ENCODE measurements at places on chromosomes 5 and 9.

GRCh38 chr9:116163293-116164055 lies 9.9 kb downstream of the PAPPA start:
- peak; percentile 48 for DNase-seq

DNA sequence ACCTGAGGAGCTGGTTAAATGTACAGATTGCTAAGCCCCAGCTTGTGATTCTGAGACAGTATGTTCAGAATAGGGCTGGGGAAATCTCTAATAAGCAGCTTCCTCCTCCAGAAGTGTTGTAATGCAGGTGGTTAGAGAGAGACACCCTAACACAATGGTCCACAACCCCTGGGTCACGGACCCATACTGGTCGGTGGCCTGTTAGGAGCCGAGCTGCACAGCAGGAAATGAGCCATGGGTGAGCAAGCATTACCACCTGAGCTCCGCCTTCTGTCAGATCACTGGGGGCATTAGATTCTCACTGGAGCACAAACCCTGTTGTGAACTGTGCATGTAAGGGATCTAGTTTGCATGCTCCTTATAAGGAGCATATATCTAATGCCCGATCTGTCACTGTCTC lies 61.8 kb downstream of the SLC36A1 start:
- no peak for DNase-seq

DNA sequence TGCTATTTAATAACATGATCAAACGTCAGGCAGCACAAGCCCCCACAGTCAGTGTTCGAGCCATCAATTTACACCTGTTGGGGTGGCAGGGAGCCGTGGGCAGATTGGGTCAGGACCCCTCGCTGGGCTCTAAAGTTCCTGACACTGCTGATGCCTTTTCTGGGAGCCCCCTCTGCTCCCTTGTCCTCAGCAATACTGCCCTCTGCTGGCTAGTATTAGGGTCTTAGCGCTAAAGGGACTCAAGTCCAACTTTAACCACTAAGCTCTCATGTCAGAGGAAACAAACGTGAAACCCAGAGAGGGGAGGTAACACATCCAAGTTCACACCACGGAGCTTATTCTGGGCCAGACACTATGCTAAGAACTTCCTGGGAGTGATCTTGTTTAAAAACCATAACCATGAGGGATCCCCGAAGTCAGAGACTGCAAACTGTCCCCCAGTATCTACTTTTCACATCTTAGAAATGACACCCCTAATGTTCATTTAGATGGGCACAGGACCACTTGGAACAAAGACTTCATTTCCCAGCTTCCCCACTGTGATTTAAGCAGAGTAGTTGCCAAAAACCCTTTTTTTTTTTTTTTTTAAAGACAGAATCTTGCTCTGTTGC lies 20.4 kb downstream of the ANKS6 start:
- DNase-seq, result peak; percentile 71

GRCh38 chr5:177336603-177337494 lies 14.6 kb downstream of the LMAN2 start:
- no peak for DNase-seq

DNA sequence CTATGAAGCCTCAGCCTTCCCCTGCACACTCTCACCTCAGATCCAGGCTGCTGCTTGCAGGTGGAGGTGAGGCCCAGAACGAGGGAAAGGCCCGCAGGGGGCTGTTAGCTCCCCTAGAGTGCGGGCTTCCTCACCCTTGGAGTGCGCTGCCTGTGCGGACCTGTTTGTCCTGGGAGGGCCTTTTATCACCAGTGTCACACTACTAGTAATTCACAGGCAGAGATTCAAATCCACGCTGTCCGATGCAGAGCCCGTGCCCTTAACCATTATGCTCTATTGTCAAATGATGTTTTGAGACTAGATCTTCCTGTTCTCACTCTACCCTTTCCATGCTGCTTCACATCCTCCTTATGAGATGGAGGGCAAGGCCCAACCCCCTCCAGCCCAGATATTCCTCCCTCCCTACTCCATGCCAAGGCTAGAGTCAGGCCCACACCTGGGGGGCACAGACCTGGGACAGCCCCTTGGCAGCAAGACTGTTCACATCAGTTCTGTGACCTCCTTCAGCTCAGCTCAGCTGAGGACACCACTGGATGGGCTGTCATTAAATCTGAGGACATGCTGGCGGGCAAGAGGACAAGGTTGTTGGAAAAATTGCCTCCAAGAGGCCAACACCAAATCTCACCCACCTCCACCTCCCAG lies 112.8 kb upstream of the SPOCK1 start:
- DNase-seq, result no peak

- DNase-seq, result no peak
These were observed at the start of gene SOX30 for GRCh38 chr5:157652377-157652692. TSS of gene SOX30 (minus strand) at chr5:157652438. CDS start at chr5:157652078, 360 bp downstream.

GRCh38 chr5:177325868-177326381 lies 14.2 kb upstream of the MXD3 start:
- DNase-seq, result no peak

GRCh38 chr9:5073701-5074100 lies 88.6 kb downstream of the JAK2 start:
- no peak for DNase-seq

GRCh38 chr5:113989913-113990305 lies 372.0 kb upstream of the KCNN2 start:
- DNase-seq, result no peak

- DNase-seq, result no peak
These were observed 110.0 kb upstream of the ARRDC3 start for GRCh38 chr5:91493086-91493485.

DNA sequence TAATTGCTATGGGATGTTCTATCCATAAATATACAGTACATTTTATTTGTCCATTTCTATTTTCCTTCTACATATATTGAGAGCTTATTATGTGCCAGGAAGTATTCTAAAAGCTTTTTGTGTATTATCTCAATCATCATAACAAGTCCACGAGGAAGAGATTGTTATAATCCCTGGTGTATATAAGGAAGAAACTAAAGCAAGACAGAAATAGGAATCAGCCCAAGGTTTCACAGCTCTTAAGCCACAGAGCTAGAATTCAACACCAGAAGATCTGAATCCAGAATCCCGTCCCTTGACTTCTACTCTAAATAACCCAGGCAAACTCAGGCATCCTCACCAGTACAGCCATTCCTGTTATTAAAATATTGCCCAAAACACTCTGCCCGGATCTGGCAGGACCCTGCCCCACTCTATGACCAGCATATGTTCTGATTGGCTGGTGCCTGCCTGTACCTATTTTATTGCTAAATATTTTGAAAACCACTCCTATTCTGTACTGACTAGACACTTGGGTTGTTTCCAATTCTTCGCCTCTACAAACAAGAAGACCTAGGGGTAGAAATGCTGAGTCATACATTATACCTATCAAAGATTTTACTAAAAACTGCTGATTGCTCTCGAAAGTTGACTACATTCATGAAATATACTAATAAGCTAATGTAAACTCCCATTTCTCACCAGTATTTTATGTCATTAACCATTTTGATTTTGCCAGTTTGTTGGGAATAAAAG lies 297.4 kb downstream of the ENC1 start:
- no peak for DNase-seq

DNA sequence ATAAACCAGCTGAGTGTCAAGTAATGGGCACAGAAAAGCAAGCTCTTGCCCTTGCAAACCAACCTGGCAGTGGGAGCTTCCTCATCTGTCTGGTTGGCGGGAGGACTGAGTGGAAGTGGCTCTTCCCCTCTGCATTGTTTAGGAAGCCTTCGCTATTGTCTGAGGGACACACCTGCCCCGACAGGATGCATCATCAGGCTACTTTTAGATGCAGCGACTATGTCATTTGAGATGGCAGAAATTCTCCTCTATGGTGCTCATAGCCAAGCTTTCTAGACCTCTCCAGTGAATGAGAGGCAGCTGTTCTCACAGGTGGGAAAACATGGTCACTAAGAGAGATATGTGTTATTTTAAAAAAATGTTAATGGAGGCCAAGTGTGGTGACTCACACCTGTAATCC lies 104.0 kb downstream of the DOCK8 start:
- peak; percentile 29 for DNase-seq

DNA sequence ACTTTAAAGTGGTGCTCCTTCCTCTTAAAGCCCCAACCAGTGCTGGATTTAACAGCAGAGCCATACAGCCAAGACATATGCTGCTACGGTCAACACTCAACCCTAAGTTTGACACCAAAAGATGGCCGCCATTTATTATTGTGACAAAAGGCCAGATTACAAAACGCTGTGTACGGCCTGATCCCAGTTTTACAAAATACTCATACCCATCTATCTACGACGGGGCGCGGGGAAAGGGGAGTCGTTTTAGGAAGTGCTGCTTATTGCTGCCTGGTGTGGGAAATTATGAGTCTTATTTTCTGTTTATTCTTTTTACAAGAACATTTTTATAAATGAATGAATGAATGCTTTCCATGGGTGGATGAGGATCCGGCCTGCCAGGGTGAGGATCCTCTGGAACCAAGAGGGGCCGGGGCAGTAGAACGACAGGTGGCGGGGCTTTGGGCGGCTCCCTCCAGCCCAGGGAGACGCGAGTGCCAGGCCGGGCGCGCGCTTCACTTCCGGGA lies 457 bp upstream of the IDNK start:
- DNase-seq, result no peak

GRCh38 chr9:93533863-93534262 lies 42.5 kb upstream of the PHF2 start:
- DNase-seq, result no peak

GRCh38 chr5:84242286-84242685 lies 142.4 kb downstream of the EDIL3 start:
- DNase-seq, result no peak

- DNase-seq, result no peak
These were observed 2.2 kb downstream of the SLC26A2 start for GRCh38 chr5:149962601-149963300.

GRCh38 chr5:118614731-118615456 lies 373.5 kb downstream of the DTWD2 start:
- no peak for DNase-seq

DNA sequence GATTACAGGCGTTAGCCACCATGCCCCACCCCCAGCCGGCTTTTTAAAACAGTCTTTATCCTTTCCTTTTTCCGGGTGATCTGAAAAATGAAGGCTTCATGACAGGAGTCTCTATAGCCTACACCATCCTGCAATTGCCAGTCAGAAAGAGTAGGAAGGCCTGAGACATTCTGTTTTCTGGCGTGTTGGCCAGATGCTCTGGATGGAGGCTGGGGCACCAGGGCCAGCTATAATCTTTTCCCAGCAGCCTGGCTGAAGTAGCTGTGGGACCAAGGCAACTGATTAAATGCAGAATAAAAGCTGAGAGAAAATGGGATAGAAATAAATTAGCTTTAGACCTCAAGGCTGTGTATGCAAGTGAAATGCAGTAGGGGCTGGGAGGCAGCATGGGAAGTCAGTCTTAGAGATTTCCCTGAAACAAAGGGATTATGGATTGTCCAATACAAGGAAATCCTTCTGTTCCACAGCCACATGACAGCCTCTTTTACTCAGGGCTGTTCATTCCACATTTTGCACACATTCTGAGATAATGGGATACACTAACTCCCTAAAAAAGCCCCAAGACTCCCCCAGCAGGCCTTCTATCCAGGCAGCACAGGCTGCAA lies 116.0 kb upstream of the LRRTM2 start:
- DNase-seq, result no peak

DNA sequence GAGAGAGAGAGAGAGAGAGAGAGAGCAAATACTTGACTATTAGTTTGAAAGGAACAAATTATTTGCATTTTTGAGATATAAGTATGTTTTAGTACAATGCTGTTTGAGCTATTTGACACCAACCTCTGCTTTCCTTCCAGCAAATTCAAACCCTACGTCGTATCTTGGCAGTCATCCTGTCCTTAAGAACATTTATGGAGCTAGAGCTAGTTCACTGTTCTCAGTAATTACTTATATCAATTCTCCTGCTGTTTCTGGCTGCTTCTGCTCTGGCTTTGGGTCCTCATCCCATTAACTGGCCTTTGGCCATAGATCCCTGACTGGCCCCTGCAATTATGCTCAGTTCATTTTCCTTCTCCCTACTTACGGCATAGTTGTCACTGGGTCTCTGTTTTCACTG lies 19.9 kb upstream of the ERAP2 start:
- no peak for DNase-seq

- no peak for DNase-seq
These were observed 40.9 kb downstream of the LYRM7 start for GRCh38 chr5:131211669-131212068.

GRCh38 chr9:15357050-15357653 lies 50.1 kb upstream of the TTC39B start:
- no peak for DNase-seq

DNA sequence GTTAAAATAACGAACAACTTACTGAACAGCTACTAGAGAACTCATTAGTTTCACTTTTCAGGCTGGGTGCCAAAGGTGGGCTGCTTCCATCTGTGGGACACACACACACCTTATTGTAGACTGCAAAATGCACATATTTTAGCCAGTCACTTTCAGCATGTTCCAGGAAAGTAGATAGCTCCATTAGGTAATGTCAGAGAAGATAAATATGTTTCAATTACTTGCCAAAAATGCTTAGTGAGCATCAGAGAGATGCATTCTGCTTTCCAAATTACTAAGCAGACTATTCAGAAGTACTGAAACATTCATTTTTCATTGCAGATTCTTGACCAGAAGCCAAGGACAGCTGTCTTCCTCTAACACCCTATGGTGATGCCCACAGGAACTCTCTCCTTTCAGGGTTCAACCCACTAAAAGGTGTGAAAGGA lies 56.2 kb upstream of the APC start:
- DNase-seq, result no peak

- DNase-seq, result no peak
These were observed 127.8 kb upstream of the FBN2 start for GRCh38 chr5:128665747-128666355.

- DNase-seq, result no peak
These were observed 234.3 kb downstream of the SAXO1 start for GRCh38 chr9:18798508-18799290.

- peak; percentile 98 for DNase-seq
These were observed 134.4 kb downstream of the AOPEP start for GRCh38 chr9:94860678-94861588.

DNA sequence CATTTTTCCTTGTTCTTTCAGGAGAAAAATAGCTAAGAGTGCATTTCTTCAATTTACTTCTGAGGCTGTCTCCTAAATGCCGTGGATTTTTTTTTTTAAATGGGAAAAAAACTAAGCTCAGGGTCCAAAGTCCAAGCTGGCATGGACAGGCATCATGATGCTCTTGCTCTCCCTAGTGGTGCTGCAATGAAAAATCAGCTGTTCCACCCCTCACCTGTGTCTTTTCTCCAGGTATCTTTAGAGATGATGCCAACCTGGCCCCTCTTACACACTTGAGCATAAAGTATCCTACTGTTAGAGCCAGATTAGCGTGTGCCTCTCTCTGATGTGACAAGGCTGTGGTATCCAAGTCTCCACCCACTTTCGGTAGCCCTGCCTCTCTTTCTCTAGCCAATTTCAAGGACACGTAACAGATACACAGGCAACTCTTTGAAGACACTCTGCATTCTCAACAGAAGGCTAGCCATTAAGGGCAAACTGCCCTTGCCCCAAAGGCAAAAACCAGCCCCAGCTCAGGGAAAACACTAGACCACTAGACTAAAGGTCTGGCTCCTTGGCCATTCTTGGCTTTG lies 208.8 kb downstream of the SAXO1 start:
- no peak for DNase-seq

GRCh38 chr9:112218908-112219307 lies 43.8 kb upstream of the SUSD1 start:
- no peak for DNase-seq

All from SJCRH30 (cell line).